ENCODE measurements at places on chromosomes 1 and 21. TPM values are rescaled to one million over a fixed set of nuclear protein-coding genes. Genes with fewer than 3 reads are reported as not detected.

DNA sequence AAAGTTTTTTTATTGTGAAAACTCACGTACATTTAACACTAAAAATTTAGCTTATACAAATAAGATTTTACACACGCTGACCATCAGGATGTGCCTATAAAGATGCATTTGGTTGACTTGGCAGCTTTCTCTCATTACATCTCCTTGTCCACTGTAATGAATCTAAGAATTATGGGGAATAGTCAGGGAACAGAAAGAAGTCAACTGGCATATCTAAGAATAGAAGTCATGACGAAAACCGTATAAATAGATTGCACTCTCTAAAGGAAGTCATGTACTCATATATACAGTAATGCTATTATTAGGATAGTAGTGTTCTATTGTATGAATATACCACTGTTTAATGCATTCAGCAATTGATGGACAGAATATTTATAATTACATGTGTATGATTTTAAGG lies 575.8 kb upstream of the B3GALT2 start:
- H3K27ac ChIP-seq, result no peak overlapping the region
- H3K4me3 ChIP-seq, result no peak overlapping the region
- peaks cover 1% of the 10 kb centered on the region for H3K4me1 ChIP-seq
- H3K36me3 ChIP-seq, result peaks cover 2% of the 10 kb centered on the region

- no peaks in the 10 kb centered on the region for H3K4me1 ChIP-seq
- no peaks in the 10 kb centered on the region for H3K27me3 ChIP-seq
- no peak for DNase-seq
- H3K27ac ChIP-seq, result no peak overlapping the region
- H3K36me3 ChIP-seq, result no peaks in the 10 kb centered on the region
- H3K4me3 ChIP-seq, result no peak overlapping the region
Measured at GRCh38 chr1:222301652-222302051, 246.3 kb downstream of the HHIPL2 start.

The COL8A2 gene
- total RNA-seq, result 0.25 TPM

The MROH7 gene
- total RNA-seq, result 0.37 TPM
